ENCODE measurements at places on chromosomes 2 and 18.
A peak's percentile ranks its signal among the peaks of the same experiment; 100 is the strongest.

GRCh38 chr2:181176540-181176939, 196.1 kb downstream of the UBE2E3 start:
- no peak for DNase-seq

DNA sequence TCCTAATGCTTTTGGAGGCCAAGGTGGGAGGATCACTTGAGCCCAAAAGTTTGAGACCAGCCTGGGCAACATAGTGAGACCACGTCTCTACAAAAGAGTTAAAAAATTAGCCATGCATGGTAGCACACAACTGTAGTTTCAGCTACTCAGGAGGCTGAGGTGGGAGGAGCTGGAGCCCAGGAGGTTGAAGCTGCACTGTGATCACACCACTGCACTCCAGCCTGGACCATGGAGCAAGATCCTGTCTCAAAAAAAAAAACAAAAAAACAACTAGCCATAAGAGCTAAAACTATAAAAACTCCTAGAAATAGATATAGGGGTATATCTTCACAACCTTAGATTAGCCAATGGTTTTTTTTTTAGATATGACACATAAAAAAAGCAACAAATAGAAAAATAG, 16.9 kb upstream of the COL6A3 start:
- no peak for DNase-seq

GRCh38 chr2:69385443-69386151, 1.4 kb downstream of the GFPT1 start:
- no peak for DNase-seq

- DNase-seq: no peak
Measured at GRCh38 chr2:108125581-108125980, 114.2 kb upstream of the SULT1C3 start.

DNA sequence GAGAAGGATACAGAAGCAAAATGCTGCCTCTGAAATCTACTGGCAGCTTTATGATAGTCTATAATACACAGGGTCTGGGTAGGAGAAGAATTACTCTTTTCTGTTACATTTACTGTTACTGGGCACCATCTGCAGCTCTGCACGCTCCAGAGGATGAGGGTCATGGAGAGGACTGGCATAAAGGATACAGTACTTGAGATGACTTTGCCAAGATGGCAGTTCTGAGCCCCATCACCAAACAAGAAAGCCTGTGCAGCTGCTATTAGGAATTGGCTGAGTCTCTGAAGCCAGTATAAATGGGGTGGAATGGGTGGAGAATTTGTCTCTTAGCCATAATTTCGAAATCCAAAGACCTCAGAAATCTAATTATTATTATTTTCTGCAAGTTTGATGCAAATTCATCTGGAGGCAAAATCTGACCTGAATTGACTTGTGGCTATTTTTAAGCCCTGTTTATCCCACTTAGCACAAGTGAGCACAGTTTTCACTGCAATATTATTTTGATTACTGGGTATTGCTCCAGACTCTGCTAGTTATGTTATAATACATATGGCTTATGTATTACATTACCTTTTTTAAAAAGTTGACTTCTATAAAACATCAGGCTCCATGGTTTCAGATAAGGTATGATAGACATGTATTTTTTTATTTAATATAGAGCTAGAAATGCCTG, 579.5 kb downstream of the MBD2 start:
- no peak for DNase-seq

GRCh38 chr18:58789876-58790240, 74.8 kb upstream of the ZNF532 start:
- DNase-seq: no peak

- DNase-seq: no peak
Measured at GRCh38 chr18:47397671-47398319, 146.3 kb upstream of the SKOR2 start.

GRCh38 chr2:230582851-230583283, 129.8 kb upstream of the CAB39 start:
- no peak for DNase-seq

DNA sequence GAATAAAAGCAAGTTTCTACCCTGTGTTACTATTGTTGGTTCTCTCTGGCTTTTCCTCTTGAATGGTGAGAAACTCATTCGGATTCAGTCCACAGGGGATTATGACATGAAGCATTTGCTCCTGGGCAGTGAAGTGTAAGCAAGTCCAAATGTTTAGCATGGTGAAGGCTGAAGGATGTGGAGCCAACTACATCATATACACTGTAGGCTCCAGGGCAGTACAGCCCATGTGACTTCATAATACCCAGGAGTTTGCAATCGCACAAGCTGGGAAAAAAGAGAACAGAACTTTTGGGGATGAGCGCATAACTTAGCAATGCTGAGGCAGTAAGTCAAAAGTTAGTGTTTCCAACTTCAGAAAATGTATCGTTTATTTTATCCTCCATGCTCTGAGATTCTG, 695.7 kb upstream of the POU3F3 start:
- DNase-seq: no peak

- DNase-seq: peak; percentile 28
Measured at GRCh38 chr2:10342245-10342951, 39.7 kb downstream of the HPCAL1 start.

GRCh38 chr2:168426861-168427260, 29.2 kb upstream of the CERS6 start:
- no peak for DNase-seq

DNA sequence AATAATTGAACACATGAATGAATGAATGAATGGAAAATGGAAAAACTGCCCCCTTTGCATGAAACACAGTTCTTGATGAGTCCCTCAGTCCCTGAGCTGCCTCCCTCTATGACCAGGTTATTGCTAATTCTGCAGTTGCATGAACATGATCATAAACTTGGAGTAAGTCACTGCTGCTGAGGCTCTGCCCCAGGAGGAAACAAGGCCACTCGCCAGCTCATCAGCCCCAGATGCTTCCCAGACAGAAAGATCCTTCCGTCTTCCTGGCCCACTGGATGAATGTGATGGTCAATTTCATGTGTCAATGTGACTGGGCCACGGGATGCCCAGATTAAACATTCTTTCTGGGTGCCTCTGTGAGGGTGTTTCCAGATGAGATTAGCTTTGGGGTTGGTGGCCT, 16.4 kb downstream of the GPR45 start:
- DNase-seq: no peak

DNA sequence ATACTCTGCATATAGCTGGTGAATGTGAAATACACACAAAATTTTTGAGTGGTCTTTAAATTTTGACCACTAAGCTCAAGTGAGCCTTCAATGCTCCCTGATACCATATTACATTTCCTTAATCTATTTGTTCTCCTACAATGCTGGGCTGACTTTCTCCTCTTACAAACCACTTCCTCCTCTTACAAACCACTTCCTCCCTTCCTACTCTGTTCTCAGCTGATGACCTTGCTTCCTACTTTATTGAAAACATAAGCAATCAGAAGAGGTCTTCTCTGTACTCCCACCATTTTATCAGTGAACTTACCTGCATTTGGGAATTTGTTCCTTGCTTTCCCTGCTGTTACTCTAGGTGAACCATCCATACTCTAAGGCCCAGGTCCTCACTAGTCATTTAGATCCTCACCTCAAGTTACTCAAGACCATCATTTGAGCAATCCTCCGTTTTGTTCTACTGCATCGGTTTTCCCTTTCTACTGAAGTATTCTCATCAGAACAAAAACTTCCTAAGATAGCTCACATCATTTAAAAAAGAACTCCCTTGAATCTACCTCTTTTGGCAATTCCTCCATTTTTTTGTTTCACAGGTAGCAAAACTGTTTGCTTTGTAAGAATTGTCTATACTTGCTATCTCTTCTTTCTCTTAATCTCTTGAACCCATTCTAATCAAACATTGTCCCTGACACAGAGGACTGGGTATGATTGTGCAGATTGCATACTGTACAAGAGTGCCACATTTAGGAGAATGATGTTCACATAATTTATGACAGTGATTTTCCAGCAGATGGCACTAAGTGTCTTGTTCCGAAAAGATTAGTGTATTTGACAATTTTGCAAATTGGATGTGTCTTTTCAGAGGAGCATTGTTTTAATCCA, 96.5 kb downstream of the EPB41L5 start:
- no peak for DNase-seq

- DNase-seq: no peak
Measured at GRCh38 chr2:59779571-59779970, 773.9 kb downstream of the BCL11A start.

DNA sequence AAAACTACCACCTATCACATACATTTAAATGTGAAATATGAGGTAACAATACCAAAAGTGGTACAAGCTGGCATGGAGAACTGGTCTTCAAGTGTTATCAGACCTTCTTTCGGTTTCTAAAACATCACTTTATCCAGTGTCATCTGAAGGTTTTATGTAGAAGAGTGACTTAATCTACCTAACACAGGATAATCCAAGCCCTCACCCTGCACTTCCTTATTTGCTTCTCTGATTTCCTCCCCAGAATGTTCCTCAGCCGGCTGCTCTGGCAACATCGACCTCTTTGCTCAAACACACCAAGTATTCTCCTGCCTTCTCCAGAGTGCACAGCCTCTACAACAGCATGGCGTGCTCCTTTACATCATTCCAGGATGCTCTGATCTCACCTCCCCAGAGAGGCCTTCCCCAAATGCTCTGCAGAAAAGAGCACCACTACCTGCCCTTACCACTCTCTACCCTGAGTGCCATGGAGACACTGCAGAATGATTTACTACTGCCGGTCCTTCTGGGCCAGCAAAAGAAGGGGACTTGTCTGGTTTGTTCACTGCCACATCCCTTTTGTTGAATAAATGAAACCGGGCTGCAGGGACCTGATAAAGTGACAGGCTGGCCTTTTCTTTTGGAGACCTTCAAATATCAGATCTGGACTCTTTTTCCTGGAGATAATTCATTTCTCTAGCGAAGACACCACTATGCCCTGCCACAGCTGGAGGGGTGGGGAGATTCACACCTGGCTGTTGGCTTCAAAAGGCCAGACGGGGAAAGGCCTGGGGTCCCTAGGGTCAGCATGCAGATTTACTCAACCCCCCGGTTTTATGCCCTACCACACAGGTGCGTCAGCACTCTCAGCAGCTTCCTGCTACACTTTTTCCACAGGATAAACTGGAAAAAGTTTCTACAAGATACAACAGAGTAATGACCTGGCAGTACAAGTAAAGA, 42.0 kb downstream of the TTR start:
- DNase-seq: no peak

DNA sequence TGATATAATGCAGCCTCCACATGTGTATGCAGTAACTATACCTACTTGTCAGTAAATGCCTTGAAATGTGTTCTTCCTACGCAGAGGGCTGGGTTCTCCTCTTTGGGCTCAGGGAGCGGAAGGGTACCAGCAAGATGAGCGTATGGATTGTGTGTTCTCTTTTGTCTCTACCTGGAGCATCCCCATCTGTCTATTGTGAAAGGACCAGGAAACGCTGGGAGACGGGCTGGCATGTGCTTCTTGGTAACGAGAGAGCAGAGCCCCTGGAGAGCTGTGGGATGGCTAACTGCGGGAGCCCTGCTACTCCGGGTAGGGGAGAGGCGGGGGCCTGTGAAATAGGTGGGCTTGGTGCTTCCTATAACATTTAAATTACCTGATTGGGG, 80.9 kb downstream of the BCL2 start:
- no peak for DNase-seq

GRCh38 chr2:88810017-88810416, 118.5 kb downstream of the RPIA start:
- DNase-seq: no peak

DNA sequence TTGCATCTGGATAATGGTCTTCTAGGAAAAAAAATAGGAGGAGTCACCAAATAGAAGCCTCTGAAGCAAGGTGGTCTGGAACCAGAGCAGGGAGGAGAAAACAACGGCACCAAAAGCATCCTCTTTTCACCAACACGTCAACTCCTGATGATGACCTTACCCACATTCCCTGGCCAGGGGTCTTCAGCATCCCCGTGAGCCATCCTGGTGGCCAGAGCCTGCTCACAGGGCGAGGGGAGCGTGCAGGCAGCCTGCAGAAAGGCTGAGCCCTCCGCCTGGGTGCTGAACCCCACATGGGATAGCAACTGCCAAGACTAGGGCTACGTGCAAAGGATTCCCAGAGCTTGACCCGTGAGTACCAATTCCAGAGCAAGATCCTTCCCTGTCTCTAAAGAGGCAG, 191.0 kb downstream of the NDUFA10 start:
- no peak for DNase-seq

DNA sequence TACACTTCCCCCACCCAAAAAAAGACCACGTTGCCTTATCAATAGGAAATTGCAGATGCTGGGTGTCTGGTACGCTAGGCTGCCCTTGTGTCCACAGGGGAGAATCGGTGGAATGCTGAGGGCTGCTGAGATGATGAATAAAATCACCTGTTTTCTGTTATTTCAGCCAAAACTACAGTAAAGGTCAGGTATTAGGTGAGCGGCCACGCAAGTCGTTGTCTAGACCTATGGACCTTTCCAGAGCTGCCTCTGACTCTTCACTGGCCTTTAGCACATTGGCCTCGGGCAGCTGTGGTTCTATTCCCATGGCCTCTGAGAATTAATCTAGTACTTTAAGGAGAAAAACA, 89.6 kb downstream of the MTCL1 start:
- no peak for DNase-seq

GRCh38 chr2:234957834-234958135, 6.0 kb downstream of the SH3BP4 start:
- no peak for DNase-seq

DNA sequence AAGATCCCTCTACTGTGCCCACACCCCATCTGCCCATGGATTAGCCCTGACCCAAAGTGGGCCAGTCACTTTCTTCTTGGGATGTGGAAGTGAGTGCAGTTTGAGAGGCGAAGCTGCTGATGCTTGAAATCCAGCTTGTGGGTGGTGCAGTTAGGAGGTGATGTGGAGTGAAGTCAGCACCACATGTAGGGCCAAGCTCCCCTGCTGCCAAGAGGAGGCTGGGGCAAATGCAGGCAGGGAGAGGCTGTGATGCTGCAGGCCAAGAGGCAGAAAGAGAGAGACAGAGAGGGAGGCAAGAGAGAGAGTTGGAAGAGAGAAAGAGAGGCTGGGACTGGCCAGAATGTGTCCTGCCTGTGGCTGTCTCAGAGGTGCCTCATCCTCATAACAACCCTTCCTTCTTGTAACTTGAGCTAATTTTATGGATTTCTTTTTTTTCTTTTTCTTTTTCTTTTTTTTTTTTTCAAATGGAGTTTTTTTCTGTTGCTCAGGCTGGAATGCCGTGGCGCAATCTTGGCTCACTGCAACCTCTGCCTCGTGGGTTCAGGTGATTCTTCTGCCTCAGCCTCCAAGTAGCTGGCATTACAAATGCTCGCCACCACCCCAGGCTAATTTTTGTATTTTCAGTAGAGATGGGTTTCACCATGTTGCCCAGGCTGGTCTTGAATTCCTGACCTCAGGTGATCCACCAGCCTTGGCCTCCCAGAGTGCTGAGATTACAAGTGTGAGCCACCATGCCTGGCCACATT, 35.3 kb upstream of the CAB39 start:
- peak; percentile 57 for DNase-seq

DNA sequence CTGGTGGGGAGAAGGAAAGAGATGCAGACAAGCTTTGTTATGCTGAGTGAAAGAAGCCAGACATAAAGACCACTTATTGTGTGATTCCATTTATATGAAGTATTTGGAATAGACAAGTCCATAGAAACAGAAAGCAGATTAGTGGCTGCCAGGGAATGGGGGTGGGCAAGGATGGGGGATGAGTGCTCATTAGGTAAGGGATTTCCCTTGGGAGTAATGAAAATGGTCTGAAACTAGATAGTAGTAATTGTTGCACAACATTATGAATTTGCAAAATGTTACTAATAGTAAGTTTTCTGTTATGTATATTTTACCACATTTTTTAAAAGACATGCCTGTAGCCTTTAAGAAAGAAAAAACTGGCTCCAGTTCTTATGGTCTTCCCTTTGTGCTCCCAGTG, 154.9 kb downstream of the LNPK start:
- no peak for DNase-seq

- no peak for DNase-seq
Measured at GRCh38 chr2:83113953-83114352, 1345.1 kb downstream of the SUCLG1 start.

- DNase-seq: no peak
Measured at GRCh38 chr18:45686891-45687611, 36.9 kb upstream of the SLC14A1 start.

Data from MG63 (cell line).